ENCODE measurements at places on chromosomes 3 and 15.

DNA sequence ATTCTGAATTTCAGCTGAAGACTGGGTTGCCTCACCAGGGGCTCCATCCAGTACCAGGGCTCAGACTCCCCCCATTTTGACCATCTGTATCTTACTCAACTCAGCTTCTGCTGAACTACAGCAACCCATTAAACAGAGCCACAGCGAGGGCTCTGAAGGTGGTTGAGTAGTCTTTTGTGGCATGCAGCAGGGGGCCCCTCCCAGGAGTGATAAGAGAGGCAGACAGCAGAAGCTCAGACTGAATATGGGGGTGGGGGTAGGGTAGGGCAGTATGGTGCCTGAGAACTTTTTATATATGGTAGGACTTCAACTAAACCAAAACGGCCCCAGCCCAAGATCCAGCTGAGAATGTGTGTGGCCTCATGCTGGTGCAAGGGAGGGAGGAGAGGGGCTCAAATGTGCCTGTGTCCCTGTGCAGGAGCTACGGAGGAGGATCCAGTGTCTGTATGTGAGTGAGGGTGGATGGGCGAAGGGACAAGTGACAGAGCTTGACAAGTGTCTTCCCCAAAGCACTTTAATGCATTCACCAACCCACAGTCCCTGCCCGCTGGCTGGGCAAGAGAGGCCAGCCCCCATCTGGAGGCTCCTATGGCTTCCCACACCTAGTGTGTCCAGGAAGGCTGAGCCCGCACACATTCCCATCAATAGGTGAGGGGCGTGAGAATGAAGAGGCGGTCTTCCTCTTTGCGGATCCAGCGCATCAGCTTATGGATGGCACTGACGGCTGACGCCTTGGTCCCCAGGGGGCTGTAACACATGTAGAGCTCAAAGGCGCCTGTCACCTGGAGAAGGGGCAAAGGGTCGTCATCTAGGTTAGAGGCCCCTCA is 4.9 kb upstream of the MST1R start:
- DNase-seq: no peak

- DNase-seq: no peak
Measured at GRCh38 chr15:59952960-59953359, 51.2 kb upstream of the FOXB1 start.

- no peak for DNase-seq
Measured at GRCh38 chr3:73832426-73832825, 207.7 kb upstream of the PDZRN3 start.

DNA sequence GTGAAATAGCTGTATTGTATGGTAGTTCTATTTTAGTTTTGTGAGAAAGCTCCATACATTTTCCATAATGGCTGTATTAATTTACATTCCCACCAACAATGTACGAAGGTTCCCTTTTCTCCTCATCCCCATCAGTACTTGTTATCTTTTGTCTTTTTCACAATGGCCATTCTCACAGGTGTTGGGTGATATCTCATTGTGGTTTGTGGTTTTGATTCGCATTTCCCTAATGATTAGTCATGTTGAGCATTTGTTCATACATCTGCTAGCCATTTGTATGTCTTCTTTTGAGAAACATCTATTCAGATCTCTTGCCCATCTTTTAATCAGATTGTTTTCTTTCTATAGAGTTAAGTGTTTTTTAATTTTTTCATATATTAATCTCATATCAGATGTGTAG is 931.9 kb downstream of the IGSF11 start:
- no peak for DNase-seq

- DNase-seq: no peak
Measured at GRCh38 chr3:61924090-61924735, 362.8 kb downstream of the PTPRG start.

GRCh38 chr3:141412087-141412935 is 44.0 kb downstream of the ZBTB38 start:
- peak; percentile 77 for DNase-seq

DNA sequence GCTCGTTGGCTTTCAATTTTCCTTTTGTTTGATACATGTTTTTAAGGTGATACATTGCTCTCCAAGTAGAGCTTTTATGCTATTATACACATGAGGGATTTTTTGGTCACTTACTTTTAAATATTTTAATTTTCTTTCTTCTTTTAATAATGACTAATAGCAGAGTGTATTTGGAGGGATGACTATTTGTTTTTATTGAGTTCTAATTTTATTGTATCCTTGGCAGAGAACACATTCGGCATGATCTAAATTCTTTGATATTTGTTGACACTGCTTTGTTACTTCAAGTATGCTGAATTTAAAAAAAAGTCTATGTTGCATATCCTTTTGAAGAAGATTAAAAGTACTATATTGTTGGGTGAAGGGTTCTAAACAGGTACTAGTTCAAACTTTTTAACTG is 149.9 kb upstream of the PDZRN3 start:
- DNase-seq: no peak

DNA sequence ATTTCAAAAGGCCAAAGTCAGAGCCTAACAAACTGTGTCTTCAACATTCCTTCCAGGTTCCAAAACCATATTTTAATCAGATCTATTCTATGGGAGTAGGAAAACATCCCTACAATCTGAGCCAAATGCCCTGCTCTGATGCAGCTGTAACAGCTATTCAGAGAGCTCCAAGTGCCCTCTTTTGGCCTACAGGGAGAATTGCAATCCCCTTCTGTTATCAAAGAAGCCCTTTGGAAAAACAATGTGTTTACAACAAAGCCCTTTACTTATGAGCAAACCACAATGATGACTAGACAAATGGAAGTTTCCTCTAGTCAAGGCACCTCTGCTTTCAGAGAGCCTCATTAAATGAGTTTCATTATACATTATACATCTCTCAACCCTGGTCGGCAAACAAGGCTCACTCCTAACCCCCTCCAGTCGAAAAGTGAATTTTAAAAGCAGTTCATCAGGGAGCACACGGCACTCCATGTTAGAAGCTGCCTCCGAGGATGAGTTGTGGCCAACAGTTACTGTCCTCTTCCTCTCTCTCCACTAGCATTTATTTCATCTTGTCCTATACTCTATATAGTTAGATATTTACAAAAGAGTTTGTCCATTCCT is 42.6 kb upstream of the TMCO5A start:
- DNase-seq: no peak

GRCh38 chr15:28105224-28105791 is 6.2 kb upstream of the OCA2 start:
- no peak for DNase-seq

GRCh38 chr15:35693286-35693685 is 147.3 kb upstream of the DPH6 start:
- DNase-seq: no peak

DNA sequence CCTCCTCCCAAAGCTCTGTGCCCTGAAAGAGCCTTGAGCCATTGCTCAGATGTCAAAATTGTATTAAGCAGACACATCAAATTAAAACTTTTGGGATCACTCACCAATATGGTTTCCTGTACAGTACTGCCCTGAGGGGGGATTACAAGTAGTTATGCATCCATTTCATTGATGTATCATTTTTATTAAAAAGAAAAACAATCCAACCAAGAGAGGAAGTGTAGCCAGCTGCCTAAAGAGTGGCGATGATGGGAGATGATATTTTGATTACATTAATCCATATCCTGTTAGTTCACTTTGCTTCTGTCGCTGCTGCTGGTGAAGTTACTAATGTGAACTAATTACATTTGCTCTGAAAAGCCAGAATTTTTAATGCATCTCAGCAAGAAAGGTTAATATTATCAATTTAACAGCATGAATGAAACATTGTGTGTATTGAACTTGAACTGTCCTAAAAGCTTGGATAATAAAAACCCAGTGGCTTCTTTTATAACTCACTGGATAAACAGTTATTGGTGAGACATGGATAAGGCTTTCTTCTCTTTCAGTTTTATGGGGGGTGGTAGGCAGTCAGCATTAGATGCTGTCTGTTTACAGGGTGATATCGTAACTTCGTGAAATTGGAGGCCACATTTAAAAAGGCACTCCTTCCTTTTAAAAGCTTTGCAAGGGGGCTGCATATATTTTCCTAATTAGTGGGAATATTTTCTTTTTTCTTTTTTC is 87.7 kb downstream of the IGF1R start:
- DNase-seq: no peak

GRCh38 chr3:149703466-149703865 is 45.6 kb upstream of the WWTR1 start:
- no peak for DNase-seq

- DNase-seq: no peak
Measured at GRCh38 chr3:178382449-178383061, 153.7 kb upstream of the KCNMB2 start.

GRCh38 chr3:64242435-64242834 is 17.2 kb upstream of the PRICKLE2 start:
- no peak for DNase-seq

DNA sequence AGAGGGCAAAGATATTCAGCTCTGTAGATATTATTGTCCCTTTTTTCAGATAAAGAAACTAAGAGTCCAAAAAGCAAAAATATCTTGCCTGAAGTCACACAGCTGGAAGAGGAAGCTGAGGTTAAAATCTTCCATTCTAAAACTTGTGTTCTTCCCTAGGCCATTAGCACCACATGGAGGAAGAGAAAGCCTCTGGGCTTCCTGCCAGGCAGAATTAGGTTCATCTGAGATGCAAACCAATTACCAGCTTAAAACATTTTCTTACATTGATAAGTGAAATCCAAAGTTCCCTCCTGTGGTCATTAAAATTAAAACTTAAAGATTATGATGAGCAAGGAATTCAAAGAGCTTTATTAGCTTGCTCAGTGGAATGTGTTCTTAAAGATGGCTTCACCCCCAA is 235.3 kb upstream of the SETMAR start:
- DNase-seq: no peak

GRCh38 chr3:4044619-4045018 is 245.4 kb downstream of the LRRN1 start:
- DNase-seq: no peak

GRCh38 chr3:139482206-139482605 is 5.9 kb upstream of the RBP2 start:
- no peak for DNase-seq

GRCh38 chr3:116449546-116450350 is 4.5 kb upstream of the LSAMP start:
- no peak for DNase-seq

DNA sequence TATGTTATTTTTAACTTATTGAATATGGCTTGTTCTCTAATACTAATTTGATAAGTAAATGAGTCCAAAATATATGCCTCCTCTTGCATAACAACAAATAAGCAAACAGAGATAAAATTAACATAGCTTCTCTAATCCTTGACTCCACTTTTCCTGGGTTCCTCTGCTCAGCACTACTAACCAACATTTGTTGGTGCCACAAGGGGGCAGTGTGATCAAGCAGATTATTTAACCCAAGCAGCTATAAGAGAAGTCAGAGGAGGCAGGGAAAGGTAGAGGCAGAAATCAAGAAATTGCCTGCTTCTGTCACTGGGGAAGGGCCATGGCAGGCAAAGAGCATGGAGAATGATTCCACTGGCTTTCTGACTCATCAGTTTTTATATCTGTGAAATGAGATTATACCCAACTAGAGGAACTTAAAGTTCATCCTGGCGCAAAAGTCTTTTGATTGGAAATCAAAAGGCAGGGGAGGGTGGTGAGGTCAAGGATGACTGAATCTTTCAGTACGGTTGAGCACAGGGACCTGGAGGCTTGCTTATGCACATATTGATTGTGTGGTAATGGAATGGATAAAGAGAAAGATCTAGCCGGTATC is 152.2 kb downstream of the IGSF11 start:
- DNase-seq: peak; percentile 57

DNA sequence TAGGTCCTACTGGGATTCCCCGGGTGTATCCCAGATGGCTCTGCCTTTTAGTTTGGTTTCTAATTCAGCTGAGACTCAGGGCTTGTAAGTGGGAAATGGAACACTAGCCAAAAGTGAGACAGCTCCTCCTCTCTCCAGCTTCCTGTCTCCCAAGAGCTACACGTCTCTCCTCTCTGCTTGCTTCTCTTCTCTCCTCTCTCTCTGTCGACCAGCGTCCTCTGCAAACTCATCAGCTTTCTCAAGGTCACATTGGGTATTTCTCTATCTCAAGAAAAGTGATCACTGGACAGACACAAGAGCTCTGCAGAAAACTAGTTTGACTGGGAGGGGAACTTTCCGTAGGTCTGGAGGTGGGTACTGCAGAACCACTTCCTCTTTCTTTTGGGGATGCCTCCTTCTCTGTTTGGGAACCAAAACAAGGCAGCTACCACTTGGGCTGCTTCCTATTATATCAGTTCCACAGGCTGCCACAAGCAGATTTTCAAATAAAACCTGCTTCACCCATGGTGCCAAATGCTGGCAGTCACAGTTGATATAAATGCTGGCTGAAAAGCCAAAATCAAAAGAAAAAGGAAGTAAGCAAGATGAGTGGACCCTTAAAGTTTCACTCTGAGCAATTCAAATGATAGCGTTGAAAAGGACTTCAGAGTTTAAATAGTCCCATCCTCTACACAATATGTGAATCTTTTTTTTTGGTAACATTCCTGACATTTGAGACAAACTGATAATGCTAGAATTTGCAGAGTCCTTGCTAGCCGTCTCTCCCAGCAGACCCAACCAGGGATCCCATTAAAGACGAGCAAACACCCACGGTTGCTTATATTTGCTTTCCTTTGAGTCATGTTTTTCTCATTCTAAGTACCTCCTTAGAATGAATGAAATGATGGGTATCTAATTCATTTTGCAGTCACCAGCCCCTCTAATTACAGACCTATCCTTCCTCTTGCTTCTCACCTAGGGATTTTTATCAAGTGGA is 7.2 kb upstream of the DYNC1LI1 start:
- DNase-seq: no peak

- DNase-seq: no peak
Measured at GRCh38 chr3:66361356-66361755, 139.5 kb downstream of the LRIG1 start.

GRCh38 chr3:45118615-45119071 is 27.5 kb downstream of the CDCP1 start:
- no peak for DNase-seq

All from hematopoietic multipotent progenitor cell treated with erythropoietin and hydrocortisone succinate and interleukin-3 and kit ligand, for 15 days (in vitro differentiated cells).